ENCODE measurements at places on chromosomes 5 and 9. TPM values are rescaled to one million over a fixed set of nuclear protein-coding genes. Genes with fewer than 3 reads are reported as not detected.

DNA sequence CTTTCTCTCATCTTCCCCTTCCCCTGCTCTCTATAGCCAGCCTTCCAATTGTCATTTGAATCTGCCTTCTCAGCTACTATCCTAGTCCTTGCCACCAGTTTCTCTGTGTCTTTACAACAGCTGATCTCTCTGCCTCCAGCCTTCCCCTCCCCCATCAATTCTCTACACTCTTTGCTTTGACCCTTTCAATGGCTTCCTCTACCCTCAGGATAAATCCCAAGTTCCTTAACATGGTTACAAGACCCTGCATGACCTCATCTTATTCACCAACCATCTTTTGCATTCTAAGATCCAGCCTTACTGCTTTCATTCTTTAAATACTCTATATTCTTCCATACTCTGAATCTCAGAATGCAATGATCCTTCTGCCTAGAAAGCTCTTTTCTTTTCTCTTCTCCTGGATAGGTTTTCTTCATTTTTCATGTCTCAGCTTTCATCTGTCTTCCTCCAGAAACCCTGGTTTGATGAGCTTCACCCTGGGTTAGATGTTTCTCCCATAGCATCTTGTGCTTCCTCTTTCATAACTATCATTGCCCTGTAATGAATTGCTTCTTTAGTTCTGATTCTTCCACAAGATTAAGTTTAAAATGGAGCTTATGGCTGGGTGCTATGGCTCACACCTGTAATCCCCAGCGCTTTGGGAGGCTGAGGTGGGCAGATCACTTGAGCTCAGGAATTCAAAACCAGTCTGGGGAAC, 58.6 kb upstream of the ZSWIM6 start:
- no peak for DNase-seq

- no peak for DNase-seq
Observed at GRCh38 chr9:135619599-135619886, 19.8 kb downstream of the GLT6D1 start.

- DNase-seq: no peak
Observed at GRCh38 chr9:23005156-23005555, 558.5 kb downstream of the DMRTA1 start.

Gene PDLIM4
- 3.8 TPM for total RNA-seq

GRCh38 chr5:151094030-151094851, 13.4 kb upstream of the TNIP1 start:
- no peak for DNase-seq

Gene FCHO2
- total RNA-seq: 20.1 TPM

GRCh38 chr9:82284758-82285157, 296.2 kb downstream of the SPATA31D1 start:
- no peak for DNase-seq

Gene SPATA6L
- total RNA-seq: 0.87 TPM

Gene CARTPT
- not detected for total RNA-seq

All from left ventricle myocardium superior (tissue), 1 donor.